Fibroblast of the aortic adventitia (primary cell): ENCODE measurements at places on chromosomes 4 and X. TPM values are rescaled to one million over a fixed set of nuclear protein-coding genes. Genes with fewer than 3 reads are reported as not detected.

The BEND4 gene
- total RNA-seq: not detected in 2 replicates

The HPRT1 gene
- total RNA-seq: 10.0 and 20.2 TPM in 2 replicates

- no peak for DNase-seq
These were observed 39.1 kb downstream of the ADGRL3 start for GRCh38 chr4:61239250-61239649.

DNA sequence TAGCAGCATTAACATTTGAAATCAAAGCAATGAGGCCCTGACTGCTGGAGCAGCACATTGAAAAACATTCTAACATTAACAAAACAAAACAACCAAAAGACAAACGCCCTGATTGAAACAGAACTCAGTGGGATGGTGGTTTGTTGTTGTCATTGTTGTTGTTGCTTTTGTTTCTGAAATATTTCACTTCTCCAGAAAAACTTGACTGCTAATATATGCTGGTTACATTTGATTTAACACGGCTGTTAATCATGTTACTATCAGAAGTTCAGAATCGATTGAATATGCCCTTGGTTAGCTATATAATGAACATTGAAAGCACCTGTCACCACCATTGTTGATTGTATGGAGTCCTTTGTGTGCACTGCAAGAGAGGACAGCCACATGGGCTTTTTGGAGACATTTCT is 790.4 kb upstream of the GALNTL6 start:
- no peak for DNase-seq

DNA sequence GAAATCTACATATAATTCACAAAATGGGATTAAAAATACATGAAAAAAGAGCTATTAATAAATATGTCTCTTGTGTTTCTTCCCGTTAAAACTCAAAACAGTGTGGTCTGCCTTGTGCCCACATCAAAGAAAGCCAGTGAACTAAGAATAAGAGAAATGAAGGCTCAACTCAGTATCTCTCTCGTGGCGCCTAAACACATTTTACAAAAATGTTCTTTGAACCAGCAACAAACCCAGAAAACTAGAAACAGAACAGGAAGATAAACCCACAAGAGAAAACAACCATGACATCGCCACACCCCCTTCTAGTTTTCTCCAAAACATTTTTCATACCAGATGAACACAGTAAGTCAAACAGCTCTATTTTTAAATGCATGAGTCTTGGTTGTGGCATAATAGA is 130.1 kb downstream of the DCHS2 start:
- no peak for DNase-seq
